ENCODE measurements at places on chromosomes 6 and 20. TPM values are rescaled to one million over a fixed set of nuclear protein-coding genes. Genes with fewer than 3 reads are reported as not detected.

Gene F13A1
- total RNA-seq, result 122 TPM

Gene TMEM181
- 12.5 TPM for total RNA-seq

Gene MRPL2
- 97.1 TPM for total RNA-seq

Gene ULBP2
- total RNA-seq, result 1.1 TPM

Gene JAG1
- total RNA-seq, result 42.3 TPM

Gene LRRC73
- 1.2 TPM for total RNA-seq

Gene SOBP
- total RNA-seq, result 14.4 TPM

Gene OLIG3
- not detected for total RNA-seq

Gene DEFB118
- not detected for total RNA-seq

Gene CRISP2
- total RNA-seq, result not detected

Gene CLDN20
- total RNA-seq, result not detected

Gene RCAN2
- 152 TPM for total RNA-seq

Gene GMEB2
- total RNA-seq, result 5.7 TPM

Gene COL21A1
- total RNA-seq, result 9.2 TPM

Gene PXDC1
- total RNA-seq, result 57.3 TPM

Gene ADGB
- total RNA-seq, result not detected

Gene MLIP
- total RNA-seq, result 248 TPM

All from left cardiac atrium (tissue), 4 donors.